ENCODE measurements at places on chromosomes 2 and 18.
A peak's percentile ranks its signal among the peaks of the same experiment; 100 is the strongest.

GRCh38 chr2:210227290-210228088 lies 2.2 kb upstream of the ACADL start:
- DNase-seq, result peak; percentile 15

DNA sequence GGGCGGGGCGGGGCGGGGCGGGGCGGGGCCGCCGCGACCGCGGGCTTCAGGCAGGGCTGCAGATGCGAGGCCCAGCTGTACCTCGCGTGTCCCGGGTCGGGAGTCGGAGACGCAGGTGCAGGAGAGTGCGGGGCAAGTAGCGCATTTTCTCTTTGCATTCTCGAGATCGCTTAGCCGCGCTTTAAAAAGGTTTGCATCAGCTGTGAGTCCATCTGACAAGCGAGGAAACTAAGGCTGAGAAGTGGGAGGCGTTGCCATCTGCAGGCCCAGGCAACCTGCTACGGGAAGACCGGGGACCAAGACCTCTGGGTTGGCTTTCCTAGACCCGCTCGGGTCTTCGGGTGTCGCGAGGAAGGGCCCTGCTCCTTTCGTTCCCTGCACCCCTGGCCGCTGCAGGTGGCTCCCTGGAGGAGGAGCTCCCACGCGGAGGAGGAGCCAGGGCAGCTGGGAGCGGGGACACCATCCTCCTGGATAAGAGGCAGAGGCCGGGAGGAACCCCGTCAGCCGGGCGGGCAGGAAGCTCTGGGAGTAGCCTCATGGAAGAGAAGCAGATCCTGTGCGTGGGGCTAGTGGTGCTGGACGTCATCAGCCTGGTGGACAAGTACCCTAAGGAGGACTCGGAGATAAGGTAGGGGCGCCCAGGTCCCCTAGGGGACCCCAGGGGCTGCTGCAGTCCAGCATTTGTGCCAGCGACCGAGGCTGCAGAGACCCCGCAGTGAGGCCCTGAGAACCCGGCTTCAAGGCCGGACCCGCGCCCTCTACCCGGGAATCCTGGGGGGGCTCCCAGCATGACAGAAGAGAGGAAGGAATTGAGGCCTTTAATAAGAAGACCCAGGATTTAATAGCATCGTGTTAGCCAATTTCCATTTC lies at the start of gene KHK:
TSS of gene KHK (plus strand) at position 49 of the 870 bp plus-strand sequence. CDS start at position 537, 488 bp downstream.
- no peak for DNase-seq

DNA sequence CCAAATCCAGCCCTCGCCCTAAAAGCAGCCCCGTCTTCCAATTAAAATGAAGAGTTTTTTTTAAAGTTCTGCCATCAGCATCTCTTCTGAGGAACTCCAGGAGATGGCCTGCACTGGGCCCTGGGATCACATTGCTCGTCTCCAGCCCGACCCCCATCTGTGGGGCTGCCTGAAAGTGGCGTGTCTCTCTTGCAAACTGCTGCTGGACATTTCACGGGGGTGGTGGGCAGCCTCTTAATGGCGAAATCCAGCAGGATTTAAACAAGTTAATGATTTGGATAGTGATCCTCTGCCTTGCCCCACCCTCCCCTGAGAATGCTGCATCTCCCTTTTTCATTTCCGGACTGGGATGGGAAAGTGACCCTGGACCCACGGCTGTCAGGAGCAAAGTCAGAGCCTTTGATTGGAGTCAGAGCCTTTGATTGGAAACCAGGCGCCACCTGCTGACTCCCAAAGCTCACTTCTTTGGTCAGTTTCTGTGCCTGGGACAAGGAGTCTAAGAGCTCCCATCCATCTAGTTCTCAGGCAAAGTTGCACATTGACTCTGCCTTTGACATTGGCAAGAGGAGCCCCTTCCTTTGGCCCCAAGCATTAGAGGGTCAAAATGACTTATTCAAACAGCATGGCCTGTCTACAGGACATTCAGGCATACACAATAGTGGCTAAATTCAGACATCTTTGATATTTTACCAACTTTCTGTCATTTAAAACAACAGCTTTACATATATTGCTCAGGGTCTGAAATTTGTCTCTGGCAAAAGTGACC lies 155.2 kb downstream of the SH3BP4 start:
- DNase-seq, result peak; percentile 42

DNA sequence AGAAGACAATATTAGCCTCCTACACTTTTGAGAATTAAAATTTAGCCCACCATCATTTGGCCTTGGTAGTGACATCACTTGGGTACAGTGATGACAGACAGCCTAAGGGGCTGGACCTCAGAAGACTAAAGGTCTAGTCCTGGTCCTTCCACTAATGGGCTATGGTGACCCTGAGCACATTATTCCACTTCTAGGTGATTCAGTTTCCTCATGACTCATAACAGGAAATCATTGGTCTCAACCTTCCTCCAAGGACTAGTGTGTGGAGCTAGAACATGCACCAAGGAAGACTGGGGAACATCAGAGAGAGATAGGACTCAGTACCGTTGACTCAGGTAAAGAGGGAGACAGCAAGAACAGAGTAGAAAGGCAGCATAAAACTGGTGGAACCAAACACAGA lies 64.0 kb downstream of the TFCP2L1 start:
- no peak for DNase-seq

GRCh38 chr2:164896634-164897355 lies 55.2 kb upstream of the COBLL1 start:
- DNase-seq, result peak; percentile 60

DNA sequence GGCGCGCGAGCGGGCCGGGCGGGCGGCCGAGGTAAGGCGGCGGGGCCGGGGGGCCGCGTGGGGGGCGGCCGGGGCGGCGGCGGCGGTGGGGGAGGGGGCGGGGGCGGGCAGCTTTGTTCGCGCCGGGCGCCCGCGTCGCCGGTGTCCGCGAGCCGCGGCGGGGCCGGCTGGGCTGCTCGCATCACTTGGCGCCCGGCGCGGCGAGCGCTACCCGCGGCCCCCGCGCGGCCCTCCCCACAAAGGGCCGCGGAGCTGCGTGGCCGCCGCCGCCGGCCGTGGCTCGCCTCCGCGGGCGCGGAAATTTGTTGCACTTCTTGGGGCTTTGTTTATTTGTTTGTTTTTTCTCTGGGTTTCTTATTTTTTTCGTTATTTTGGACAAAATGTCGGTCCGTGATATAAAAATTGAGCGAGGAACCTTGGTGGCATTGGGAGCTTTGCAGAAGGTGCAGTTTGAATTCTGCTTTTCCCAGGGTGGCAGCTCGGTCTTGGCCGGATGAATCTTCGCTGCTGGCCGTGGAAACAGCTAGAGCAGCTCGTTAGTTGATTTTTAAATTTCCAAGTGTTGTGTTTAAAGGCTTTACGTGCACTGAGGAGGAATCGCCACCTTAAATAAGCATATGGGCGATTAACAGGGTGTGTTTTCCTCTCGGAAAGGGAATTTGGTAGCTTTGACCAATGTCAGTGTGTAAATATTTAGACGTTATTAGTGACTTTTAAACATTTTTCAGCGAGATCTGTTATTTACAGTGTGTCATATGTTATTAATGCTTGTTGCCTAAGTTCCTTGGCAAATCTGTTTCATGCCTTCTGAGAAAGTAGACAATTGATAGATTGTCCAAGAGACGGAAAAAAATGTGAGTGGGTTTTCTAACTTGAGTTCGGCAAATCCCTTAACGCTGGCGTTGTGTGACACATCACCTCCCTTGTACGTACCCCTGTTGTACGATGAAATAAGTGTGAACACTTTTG lies 822 bp downstream of the UBE2E3 start:
- DNase-seq, result peak; percentile 31

- DNase-seq, result no peak
Measured at GRCh38 chr2:2804528-2804927, 473.5 kb upstream of the MYT1L start.
